ENCODE measurements at places on chromosomes 6 and 20.
A peak's percentile ranks its signal among the peaks of the same experiment; 100 is the strongest.

- no peak for DNase-seq
Observed at GRCh38 chr6:147711476-147711875, 203.0 kb downstream of the SAMD5 start.

GRCh38 chr6:137150072-137150471 lies 23.4 kb downstream of the IL22RA2 start:
- DNase-seq = no peak

DNA sequence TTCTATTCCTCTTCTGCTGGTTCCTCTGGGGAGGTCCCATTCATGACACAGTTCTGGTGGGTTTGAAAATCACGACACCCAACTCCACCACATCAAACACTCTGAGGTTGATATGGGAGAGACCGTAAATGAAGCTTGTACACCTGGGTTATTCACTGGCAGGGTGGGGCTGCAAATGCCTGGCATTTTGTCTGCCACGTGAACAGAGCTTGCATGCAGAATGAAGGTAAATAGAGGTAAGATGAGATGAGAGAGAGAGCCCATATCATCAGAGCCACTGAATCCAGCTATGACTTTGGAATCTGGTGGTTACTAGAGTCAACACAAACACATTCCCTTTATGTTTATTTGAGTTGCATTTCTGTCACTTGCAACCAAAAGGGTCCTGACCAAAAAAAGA lies 97.4 kb downstream of the BANF2 start:
- no peak for DNase-seq

DNA sequence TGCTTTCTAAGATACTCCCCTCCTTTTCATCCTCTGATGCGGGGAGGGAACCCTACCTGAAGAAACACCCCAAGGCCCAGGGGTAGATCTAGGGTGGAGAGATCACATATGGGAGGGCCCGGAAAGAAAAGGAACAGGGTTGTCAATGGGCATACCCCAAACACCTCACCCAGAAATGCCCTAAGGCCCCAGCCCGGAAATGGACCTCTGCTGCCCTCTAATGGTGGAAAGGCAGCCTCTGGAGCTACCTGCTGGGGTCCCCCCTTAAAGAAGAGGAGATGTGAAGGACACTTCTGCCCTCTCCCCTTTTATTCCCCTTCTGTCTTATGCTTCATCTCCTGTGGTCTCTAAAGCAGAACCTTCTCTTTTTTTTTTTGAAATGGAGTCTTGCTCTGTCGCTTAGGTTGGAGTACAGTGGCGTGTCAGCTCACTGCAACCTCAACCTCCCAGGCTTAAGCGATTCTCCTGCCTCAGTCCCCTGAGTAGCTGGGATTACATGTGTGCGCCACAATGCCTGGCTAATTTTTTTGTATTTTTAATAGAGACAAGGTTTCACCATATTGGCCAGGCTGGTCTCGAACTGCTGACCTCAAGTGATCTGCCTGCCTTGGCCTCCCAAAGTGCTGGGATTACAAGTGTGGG lies 458 bp upstream of the ARMC12 start:
- peak; percentile 36 for DNase-seq

DNA sequence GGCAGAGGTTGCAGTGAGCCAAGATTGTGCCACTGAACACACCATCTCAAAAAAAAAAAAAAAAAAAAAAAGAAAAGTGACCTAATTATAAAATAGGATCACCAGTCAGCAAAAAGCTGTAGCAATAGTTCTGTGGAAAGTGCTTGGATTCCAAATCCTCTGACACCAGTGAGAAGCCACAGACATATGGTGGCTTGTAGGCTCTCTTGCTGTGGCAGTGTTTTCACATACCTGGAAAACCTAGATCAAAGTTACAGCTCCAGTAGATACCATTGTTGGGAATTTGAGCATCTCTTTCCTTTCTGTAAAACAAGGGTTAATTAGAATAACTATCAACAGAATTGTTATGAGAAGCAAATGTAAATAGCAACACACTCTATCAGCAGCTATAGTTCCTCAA lies 4.1 kb downstream of the CCDC170 start:
- no peak for DNase-seq

- DNase-seq = no peak
Observed at GRCh38 chr6:105562027-105562426, 159.1 kb upstream of the PREP start.

DNA sequence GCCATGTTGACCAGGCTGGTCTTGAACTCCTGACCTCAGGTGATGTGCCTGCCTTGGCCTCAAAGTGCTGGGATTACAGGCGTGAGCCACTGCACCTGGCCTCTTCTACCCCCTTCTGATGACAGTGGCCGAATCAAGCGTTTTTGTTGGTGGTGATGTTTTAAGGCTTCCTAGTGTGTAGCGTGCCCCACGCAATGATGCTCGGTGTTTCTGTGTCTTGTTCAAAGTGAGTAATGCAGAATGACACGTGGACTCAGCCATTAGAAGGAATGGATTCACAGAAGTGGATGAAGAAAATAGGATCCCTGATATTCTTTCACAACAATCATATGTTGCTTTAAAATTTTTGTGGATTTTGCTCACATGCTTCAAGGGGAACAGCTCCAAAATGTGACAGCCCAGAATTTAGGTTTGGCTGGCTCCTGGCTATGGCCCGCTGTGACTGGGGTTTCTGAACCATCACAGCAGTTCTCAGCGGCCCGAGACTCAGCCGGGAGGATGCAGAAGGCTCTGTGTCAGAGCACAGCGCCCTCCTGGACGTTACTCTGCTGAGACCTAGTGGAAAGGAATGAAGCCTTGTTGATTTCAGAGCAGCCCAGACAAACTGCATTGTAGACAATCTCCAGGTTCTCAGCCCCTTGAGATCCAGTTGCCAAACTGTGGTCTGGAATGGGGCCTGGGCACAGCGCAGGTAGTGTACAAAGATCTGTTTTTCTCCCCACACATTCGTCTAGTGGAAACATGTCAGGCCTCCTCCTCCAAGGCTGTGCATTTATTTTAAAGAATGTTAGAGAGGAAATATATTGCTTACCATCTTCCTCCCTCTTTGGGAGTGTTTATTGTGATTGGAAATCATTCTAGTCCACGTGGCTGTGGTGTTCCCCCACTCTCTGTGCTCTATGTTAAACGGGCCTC lies 57.6 kb upstream of the TIAM2 start:
- DNase-seq = peak; percentile 85

DNA sequence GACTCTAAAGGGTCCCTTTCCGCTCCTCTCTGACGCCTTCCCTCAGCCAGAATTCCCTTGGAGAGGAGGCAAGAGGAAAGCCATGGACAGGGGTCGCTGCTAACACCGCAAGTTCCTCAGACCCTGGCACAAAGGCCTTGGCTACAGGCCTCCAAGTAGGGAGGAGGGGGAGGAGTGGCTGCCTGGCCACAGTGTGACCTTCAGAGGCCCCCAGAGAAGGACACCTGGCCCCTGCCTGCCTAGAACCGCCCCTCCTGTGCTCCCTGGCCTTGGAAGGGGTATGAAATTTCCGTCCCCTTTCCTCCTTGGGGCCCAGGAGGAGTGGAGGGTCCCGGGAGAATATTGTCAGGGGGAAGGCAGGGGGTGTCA lies 2.7 kb downstream of the VEGFA start:
- DNase-seq = no peak

GRCh38 chr6:11217360-11218101 lies 14.9 kb downstream of the NEDD9 start:
- peak; percentile 46 for DNase-seq

DNA sequence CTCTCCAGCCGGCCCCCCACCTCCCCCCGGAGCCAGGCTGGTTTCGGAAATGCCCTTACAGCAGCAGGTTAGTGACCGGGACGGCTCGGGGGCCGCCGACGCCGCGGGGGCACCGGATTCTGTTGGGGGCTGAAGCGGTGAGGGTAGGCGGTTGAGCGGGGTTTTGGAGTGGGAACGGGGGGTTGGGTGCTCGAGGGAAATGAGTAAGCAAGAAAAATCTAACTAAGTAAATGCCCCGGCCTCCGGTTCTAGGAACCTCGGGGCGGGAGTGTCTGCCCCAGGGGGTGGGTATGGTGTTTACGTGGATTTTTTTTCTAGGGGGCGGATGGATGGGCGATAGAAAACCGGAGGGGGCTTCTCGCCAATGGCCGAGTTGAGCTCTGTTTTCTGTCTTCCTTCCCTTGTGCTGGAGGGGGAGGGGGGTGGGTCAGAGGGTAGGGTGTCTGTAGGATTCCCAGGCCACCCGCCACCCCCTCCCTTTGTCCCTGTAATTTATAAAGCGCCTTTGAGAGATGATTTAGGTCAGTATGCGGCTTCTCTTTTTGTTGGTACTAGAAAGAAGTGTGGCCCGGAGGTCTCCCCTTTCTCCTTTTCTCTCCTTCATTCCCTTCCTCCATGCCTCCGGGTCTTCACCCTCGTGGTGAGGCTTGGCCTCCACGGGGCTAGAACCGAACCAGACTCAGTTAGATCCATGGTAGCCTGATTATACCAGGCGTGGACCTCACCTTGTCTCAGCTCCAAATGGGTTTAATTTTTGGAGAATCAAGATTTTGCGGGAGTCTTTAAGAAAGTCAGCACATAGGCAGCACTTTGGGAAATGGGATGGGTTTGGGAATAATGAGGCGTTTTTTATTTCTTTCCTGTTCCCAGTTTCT lies 2.3 kb downstream of the E2F3 start:
- DNase-seq = no peak

DNA sequence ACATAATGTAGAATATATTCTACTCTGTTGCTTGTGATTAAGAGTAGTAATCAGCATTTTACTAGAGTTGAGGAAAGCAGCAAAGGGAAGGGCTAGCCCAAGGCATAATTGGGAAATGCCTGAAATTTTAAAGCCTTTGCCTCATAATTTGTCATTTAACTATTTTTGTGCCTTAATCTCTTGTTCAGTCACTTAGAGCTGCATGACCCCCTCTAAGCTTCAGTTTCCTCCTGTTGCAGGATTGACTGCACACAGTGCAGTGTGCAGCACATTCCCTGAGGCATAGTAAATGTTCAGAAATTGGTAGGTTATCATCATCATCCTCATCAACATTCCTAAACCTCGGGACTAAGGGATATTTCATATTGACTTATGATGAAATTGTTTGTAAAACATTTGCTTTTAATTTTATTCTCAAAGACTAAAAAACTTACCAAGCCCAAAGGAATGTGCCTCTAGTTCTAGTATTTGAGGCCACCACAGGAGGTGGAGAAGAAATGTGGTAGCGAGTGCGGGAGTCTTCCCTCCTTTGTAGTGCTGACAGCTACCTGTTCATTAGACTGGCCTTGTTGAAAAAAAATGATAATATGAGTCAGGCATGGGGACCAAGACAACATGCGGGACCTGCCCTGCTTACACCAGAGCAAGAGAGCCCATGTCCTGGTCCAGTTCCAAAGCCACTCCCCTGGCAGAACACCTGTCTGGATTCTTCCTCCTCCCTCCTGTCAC lies 14.8 kb upstream of the TENT5A start:
- DNase-seq = peak; percentile 73

- no peak for DNase-seq
Observed at GRCh38 chr6:90637320-90637719, 50.4 kb upstream of the MAP3K7 start.

DNA sequence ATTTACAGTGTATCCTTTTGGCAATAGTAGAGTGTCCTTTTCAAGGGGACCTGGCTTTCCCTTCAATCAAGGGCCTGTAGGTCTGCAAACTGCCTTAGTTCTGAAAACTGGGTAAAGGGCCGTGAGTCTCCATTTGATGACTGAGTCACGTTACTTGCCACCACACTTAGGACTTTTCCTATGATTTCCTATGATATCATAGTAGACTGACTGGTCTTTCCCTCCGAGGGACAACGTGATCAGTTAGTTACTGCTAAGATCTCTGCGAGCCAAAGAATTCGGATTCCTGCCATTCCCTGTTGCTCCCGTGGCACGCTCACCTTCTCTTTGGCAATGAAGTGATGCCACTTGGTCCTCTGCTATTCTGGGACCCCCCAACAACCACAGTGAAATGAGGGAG lies 8.4 kb downstream of the ZNF831 start:
- no peak for DNase-seq

GRCh38 chr6:31336896-31337496 lies 20.0 kb downstream of the HLA-B start:
- DNase-seq = no peak

- DNase-seq = peak; percentile 82
Observed at GRCh38 chr6:15763837-15764236, 101.0 kb upstream of the DTNBP1 start.
